Placental pericyte (primary cell): ENCODE measurements at places on chromosomes 5 and 9. TPM values are rescaled to one million over a fixed set of nuclear protein-coding genes. Genes with fewer than 3 reads are reported as not detected.

Gene ADAMTS16
- total RNA-seq: 0.22 and 0.57 TPM in 2 replicates

Gene RNF208
- 0.22 and 0.43 TPM in 2 replicates for total RNA-seq

Gene PCDHA2
- under 0.01 TPM in 1 of 2 replicates, not detected in the other for total RNA-seq

Gene NPDC1
- 16.0 and 21.0 TPM in 2 replicates for total RNA-seq

Gene OR1J4
- total RNA-seq: not detected in 2 replicates

Gene EGFLAM
- 3.3 and 10.1 TPM in 2 replicates for total RNA-seq

Gene FAM78A
- 0.44 and 0.86 TPM in 2 replicates for total RNA-seq

Gene QRFP
- not detected in 2 replicates for total RNA-seq

Gene FOXD1
- total RNA-seq: 2.4 and 23.6 TPM in 2 replicates

Gene SLC36A2
- not detected in 2 replicates for total RNA-seq

Gene OR1J2
- total RNA-seq: not detected in 2 replicates

Gene FOXD4L4
- total RNA-seq: 0.14 TPM in 1 of 2 replicates, not detected in the other
